ENCODE measurements at places on chromosomes 5 and 9. TPM values are rescaled to one million over a fixed set of nuclear protein-coding genes. Genes with fewer than 3 reads are reported as not detected.

DNA sequence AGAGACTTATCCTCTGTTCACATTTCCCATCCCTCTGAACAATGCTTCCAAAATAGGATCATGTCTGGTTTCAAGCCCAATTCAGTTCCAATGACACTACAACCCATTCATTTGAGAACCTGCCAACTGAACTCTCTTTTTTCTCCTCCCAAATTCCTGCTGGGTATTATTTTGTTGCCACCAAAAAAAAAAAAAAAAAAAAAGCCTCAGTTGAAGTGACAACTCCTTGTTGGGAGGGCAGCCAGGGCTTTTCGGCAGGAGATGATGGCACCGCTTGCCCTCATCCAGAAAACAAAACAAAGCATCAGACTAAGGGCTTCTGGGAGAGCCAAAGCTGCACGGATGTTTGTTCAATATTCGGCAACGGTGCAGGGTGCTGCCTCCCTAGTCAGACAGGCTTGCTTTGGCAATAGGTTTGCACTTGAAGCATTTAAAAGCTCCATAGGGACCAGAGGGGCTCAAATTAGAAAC, 30.6 kb upstream of the TRIM32 start:
- no peak for DNase-seq

IFNK gene
- not detected for polyA plus RNA-seq

GRCh38 chr5:110917161-110917875, 154.2 kb upstream of the TSLP start:
- DNase-seq, result no peak

DNA sequence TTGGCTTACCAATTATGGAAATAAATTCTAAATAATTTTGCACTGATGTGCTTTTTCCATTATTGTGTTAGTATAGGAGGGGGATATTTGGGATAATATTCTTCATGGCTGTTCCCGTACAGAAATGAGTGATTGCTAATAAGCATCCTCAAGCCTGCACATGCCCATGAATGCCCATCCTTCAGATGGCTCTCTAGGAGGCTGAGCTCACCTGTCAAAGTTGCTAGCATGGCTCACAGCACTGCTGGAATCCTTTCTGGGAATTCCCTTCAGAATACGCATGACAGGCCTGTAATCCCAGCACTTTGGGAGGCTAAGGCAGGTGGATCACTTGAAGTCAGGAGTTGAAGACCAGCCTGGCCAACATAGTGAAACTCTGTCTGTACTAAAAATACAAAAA, 124.1 kb downstream of the NXNL2 start:
- no peak for DNase-seq

GRCh38 chr9:101332362-101332761, 52.4 kb downstream of the BAAT start:
- DNase-seq, result no peak

TMOD1 gene
- 2.9 TPM for polyA plus RNA-seq

GABRA1 gene
- polyA plus RNA-seq, result not detected

GRCh38 chr9:91132576-91133073, 229.1 kb downstream of the AUH start:
- DNase-seq, result no peak

GRCh38 chr9:101977614-101978210, 239.3 kb upstream of the GRIN3A start:
- no peak for DNase-seq

DNA sequence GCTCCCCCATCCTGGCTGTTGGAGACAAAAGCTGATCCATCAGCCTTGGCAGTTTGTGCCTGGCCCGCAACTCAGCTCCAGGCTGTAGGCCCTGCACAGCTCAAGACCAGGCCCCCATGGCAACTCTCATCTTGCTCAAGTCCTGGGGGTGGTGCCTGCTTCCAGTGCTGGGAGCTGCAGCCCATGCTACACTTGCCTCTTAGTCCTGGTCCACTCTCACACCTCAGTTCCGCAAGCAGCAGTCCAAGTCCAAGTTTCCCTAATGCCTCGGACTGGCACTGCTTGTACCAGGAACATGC, 14.2 kb downstream of the AHRR start:
- DNase-seq, result no peak

GRCh38 chr5:35230038-35230611, at the start of gene PRLR:
Gene PRLR, minus strand, starts transcription at chr5:35230487. Its CDS starts 140,867 bp downstream, at chr5:35089620.
- DNase-seq, result no peak

OR13C8 gene
- not detected for polyA plus RNA-seq

ARHGEF39 gene
- polyA plus RNA-seq, result 9.9 TPM

ABLIM3 gene
- polyA plus RNA-seq, result 1.3 TPM

DNA sequence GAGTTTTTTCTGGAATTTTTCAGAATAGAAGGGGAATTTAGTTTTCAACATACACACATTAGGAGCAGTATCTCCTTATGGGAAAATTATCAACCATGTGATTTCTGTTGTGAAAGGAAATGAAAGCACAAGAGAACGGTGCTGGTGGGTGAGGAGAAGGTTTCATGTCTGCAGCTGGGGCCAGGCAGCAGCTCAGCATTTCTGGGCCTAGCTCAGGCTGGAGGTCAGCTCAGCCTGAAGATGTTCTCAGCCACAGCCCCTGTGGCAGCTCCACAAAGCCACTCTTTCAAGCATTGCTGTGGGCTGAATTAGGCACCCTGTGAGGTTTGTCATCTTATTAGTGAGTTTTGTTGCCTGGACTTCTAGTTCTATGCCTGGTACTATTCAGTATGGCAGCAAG, 90.3 kb downstream of the DIRAS2 start:
- no peak for DNase-seq

DNA sequence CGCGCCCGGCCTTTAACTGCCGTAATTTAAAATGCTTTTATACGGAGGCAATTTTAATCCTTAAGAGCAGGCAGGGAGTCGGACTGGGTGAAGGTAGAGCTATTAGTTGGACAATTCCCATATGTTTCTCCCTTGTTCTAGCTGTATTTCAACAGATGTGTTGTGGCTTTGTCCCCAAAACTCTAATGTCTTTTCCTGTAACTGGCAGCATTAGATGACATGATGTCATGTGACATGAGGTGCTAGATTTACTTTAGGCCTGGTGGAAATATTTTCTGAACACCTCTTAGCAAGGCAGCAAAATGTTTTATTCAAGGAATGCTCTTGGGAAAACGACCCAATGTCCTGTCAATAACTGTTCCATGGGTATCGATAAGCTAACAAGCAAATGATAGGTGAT, 8.5 kb downstream of the MYO10 start:
- DNase-seq, result no peak

Data from left renal pelvis (tissue), 4 donors.